Left renal cortex interstitium (tissue), 4 donors: ENCODE measurements at places on chromosomes 4 and X. TPM values are rescaled to one million over a fixed set of nuclear protein-coding genes. Genes with fewer than 3 reads are reported as not detected.

- DNase-seq = peak; percentile 86
Measured at GRCh38 chrX:47836164-47837072, at the start of gene ZNF81. ZNF81 (plus strand) TSS chrX:47836902; CDS start chrX:47846268, 9,366 bp downstream.

- DNase-seq = no peak
Measured at GRCh38 chr4:147780137-147780777, 48.4 kb downstream of the ARHGAP10 start.

DNA sequence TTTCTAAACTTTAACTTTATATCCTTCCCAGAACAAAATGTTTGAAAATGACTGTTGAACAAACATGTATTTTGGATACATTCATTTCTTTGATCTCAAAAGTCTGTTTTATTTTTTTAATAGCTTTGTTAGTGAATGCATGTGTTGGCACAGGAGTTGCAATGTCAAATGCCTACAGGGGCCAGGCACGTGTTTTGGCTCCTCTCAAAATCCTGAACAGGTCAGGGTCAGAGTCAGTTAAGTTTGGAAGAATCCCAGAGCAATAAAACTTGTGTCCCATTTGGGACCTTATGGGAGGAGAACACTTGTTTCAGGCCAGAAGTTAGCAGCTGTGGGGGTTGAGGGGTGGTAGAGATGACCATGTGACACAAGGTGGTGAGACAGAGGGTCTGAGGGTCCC, 29.0 kb upstream of the CCDC110 start:
- DNase-seq = no peak

DNA sequence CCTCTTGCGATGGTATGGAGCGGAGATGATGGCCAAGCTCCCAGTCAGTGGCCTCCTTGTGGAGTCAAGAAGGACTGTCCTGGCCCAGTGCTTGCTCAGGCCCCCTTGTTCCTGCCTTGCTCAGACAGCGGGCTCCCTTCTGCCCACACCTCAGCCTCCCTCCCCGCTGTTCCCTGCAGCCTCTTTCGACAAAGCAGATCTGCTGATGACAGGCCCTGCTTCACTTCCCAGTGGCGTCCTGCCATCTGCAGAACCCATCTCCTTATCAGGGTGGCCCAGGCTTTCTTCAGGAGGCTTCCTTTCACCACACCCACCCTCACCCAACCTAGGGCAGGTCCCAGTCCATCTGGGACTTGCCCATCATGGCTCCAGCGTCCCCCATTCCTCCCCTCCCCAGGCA, 80.0 kb downstream of the CLDN34 start:
- no peak for DNase-seq

- DNase-seq = no peak
Measured at GRCh38 chr4:156517546-156517945, 454.1 kb downstream of the PDGFC start.

DNA sequence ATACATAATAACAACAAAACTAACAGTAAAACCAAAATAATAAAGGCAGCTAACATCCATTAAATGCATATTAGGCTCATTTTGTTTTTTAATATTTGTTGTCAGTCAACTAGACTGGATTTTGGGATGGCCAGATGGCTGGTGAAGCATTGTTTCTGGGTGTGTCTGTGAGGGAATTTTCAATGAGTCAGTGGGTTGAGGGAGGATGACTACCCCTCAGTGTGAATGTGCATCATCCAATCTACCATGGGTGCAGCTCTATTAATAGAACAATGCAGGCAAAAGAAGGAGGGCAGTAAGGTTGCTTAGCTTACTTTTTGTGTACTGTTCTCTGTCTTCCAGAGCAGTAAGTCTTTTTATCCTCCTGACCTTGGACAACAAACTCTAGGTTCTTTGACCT, 484.2 kb upstream of the HS3ST1 start:
- DNase-seq = no peak

- DNase-seq = no peak
Measured at GRCh38 chrX:30296408-30297254, 12.6 kb downstream of the NR0B1 start.

- DNase-seq = no peak
Measured at GRCh38 chr4:95045429-95045828, 287.7 kb downstream of the BMPR1B start.

DNA sequence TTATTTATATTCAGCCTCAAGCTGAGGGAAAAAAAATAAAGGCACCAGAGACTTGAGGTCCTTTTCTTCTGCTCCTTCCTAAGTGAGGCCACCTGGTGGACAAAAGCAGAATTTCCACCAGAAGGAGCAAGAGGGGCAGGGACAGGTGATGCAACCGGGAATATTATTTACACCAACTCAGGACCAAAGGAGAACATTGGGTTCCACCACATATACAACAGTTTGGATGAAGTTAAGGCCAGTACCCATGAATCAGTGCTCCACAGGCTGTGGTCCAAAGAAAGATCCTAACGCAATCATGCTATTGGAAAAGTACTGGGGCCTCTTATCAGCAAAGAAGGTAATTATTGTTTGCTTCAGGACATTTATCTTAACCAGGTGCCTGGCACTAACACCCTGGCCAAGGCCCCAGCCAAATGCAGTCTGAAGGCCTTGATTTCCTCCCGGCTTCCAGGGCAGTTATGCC, 57.4 kb downstream of the TSC22D3 start:
- no peak for DNase-seq

- DNase-seq = no peak
Measured at GRCh38 chr4:154939851-154940250, 158.8 kb downstream of the RBM46 start.

GRCh38 chr4:98352396-98352795, 91.2 kb downstream of the RAP1GDS1 start:
- no peak for DNase-seq

- DNase-seq = no peak
Measured at GRCh38 chrX:71184803-71185495, 38.1 kb upstream of the GJB1 start.

GRCh38 chrX:134172588-134173259, 64.3 kb upstream of the CCDC160 start:
- DNase-seq = no peak

DNA sequence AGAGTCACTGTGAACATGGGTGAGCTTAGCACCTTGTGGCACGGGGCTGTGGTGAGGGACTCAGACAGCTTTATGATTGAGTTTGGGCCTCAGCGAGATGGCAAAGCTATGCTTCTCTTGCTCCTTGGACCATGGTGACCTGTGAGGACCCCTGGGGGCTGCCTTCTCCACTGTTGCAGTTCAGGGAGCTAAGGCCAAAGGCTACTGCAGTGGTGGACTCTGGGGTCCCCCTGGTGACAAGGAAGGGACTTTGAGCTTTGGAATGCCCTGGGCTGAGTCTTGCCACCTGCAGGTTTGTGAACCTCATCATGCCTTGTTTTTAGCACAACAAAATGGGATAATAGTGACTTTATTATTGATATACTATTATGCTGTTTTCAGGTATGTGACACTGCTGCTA, 36.5 kb downstream of the TBL1X start:
- no peak for DNase-seq

GRCh38 chrX:43688586-43688985, 32.5 kb downstream of the MAOA start:
- DNase-seq = no peak

DNA sequence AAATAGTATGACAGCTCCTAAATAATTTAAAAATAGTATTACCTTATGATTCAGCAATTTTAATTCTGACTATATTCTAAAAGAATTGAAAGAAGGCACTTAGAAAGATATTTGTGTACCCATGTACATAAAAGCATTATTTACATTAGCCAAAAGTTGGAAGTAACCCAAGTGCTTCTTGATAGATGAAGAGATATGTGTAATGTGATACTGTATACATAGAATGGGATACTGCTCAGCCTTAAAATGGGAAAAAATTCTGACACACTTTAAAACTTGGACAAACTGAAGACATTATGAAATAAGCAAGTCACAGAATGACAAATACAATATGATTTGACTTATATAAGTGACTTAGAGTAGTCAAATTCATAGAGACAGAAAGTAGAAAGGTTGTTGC, 112.2 kb downstream of the IDS start:
- DNase-seq = no peak

GRCh38 chr4:27684610-27685011, 824.0 kb downstream of the STIM2 start:
- no peak for DNase-seq

- DNase-seq = no peak
Measured at GRCh38 chr4:6109842-6110560, 90.3 kb downstream of the JAKMIP1 start.

GRCh38 chrX:44012484-44013096, 39.4 kb upstream of the NDP start:
- DNase-seq = no peak

GRCh38 chr4:26061248-26061986, 147.4 kb downstream of the SMIM20 start:
- no peak for DNase-seq

FGFRL1 gene
- 47.3 TPM for polyA plus RNA-seq

OTUD5 gene
- polyA plus RNA-seq = 65.7 TPM

STAP1 gene
- polyA plus RNA-seq = 0.13 TPM

DYNLT3 gene
- 47.7 TPM for polyA plus RNA-seq

AMOT gene
- polyA plus RNA-seq = 64.5 TPM

TBX22 gene
- 3.7 TPM for polyA plus RNA-seq

BANK1 gene
- polyA plus RNA-seq = 2.3 TPM

SLC10A6 gene
- polyA plus RNA-seq = 0.28 TPM
